ENCODE measurements at places on chromosomes 16 and 17. TPM values are rescaled to one million over a fixed set of nuclear protein-coding genes. Genes with fewer than 3 reads are reported as not detected.

Gene SLC13A2
- not detected for total RNA-seq

Gene PRRT2
- 3.5 TPM for total RNA-seq

Gene VWA3A
- total RNA-seq, result not detected

Gene MRPL28
- total RNA-seq, result 69.0 TPM

Gene HCRT
- total RNA-seq, result not detected

Gene CDK5R1
- 0.66 TPM for total RNA-seq

Gene CDK3
- 13.0 TPM for total RNA-seq

Gene IGF2BP1
- total RNA-seq, result not detected

Measured in breast epithelium (tissue), 4 donors.